ENCODE measurements at places on chromosomes 2 and 18.

- DNase-seq, result no peak
These were observed 57.7 kb downstream of the CCDC93 start for GRCh38 chr2:117956036-117956796.

DNA sequence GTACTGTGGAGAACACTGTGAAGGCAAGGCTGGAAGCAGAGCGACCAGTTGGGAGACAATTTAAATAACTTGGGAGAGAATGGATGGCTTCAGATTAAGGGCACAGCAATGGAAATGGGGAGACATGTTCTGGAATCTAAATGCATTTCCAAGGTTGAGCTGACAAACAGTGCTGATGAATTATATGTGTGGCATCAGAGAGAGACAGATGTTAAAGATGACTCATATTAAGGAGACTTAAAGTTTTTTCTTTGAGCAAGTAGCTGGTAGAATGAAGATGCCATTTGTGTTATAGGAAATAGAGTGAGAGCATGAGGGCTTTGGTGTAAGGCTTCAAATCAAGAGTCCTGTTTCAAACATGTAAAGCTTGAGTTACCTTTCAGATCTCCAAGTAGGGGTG is 441.8 kb downstream of the SETBP1 start:
- DNase-seq, result no peak

DNA sequence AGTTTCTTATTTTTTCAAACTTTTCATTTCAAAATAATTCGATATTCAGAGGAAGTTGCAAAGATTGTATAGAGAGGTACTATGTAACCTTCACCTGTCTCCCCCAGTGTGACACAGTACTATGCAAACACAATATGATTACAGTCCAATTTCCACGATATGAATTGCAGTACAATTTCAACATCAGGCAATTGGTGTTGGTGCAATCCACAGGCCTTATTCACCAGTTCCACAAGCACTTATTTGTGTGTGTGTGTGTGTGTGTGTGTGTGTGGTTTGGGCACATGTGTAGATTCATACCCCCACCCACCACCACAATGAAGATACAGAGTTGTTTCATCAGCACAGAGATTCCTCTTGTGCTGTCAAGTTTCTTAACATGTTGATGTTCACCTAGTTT is 69.7 kb upstream of the ARL4C start:
- DNase-seq, result no peak

GRCh38 chr2:174613531-174613930 is 15.9 kb upstream of the WIPF1 start:
- no peak for DNase-seq

DNA sequence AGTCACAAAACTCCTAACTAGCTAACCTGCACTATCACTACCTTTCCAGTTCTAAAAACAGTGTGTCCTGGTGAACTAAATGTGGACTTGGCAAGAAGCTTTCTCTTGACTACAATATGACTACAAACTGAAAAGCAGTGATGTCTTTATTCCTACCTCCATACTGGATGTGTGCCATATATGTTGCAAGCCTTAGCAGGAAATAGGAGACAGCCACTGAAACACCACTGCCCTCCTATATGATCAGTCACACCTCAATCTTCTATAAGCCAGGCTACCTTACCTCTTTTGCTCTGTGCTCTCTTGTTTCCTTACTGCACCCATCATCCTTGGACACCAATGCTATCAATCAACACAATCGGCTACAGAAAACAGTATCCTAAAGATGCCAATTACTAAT is 34.1 kb downstream of the SS18 start:
- DNase-seq, result no peak

GRCh38 chr2:205496370-205496769 is 185.9 kb upstream of the NRP2 start:
- DNase-seq, result no peak

DNA sequence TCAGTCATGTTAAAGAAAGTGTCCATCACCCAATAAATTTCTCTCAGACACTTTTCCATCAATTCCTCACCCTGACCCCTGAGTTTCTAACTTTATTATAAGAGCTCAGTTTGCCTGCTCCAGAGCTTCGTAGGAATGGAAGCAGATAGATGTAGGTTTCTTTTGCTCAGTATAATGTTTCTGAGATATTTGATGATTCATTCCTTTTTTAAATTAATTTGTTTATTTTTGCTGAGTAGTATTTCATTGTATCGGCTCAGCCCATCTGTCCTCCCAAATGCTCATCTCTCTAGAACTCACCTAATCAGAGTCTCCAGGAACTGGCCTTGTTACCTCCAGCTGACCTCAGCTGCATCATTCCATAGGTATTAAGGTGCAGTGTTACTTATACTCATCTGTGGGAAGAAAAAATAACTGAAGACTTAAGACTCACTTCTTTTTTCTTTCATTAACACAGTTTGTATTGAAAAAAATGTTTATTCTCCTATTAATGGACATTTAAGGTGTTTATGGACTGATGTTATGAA is 11.9 kb upstream of the BCL2L11 start:
- no peak for DNase-seq

- no peak for DNase-seq
These were observed 667 bp downstream of the REEP1 start for GRCh38 chr2:86336675-86337243.

DNA sequence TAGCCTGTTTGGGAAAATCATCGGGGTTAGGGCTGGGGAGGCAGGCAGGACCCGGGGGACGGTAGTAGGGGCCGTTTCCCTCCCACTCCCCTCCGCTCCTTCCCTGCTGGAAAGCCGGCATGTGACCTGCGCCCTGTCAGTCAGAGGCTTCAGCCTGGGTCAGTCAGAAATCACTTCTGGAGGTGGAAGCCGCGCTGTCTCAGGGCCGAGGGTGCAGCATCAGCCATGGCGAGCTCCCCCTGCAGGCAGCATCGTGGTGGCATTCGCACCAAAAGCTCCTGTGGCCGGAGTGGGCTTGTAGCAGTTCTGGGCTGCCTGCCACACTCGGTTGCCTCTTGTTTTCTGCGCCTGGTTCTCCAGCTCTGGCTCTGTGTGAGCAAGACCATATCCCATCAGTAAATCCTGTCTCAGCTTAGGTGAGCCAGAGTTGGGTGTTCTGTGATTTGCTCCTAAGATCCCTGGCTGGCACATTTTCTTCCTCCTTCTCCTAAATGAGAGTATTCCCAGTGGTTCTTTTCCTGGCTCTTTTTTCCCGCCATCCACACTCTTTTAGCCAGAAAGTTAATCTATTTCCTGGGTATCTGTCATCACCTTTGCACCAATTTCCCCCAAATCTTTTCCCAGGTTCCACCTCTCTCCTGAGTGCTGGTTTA is 123.9 kb upstream of the CD302 start:
- peak; percentile 87 for DNase-seq

GRCh38 chr2:208335-208734 is 55.5 kb downstream of the SH3YL1 start:
- no peak for DNase-seq

DNA sequence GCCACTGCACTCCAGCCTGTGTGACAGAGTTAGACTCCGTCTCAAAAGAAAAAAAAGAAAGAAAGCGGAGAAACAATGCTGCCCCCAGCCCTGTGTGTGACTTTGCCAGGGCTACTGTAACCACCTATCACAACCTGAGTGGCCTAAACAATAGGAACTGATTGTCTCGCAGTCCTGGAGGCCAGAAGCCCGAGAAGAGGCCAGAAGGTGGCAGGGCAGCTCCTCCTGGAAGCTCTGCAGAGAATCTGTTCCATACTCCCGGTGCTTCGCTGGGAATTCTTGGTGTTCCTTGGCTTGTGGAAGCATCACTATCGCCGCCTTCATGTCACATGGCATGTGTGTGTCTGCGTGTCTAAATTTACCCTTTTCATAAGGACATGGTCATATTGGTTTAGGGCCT is 14.4 kb upstream of the RAB17 start:
- DNase-seq, result no peak

- no peak for DNase-seq
These were observed 44.5 kb downstream of the METTL8 start for GRCh38 chr2:171389325-171389724.

DNA sequence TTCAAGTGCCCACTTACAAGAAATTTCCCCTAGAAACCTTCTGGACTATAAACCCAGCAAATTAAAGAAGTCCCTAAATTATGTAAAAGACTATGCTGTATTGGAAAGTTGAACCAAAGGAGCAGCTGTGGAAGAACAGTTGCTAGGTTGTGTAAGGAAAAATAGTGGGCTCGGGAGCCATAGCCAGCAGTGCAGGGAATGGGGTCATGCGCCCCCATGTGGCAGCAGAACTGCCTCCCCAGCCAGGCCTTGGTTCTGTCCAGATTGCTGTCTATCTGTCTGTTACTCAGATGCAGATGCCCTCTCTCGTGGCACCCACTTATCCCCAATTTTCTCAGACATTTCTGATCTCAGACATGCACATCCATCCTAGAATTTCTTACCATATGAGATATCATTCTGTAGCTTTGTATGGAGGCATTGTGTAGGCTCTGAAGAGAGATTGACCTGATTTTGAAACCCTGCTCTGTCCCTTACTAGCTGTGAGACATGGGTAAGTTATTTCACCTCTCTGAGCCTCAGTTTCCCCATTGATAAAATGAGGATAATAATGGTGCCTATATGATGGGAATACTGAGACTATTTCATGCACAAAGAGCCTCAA is 258.3 kb downstream of the SS18 start:
- peak; percentile 75 for DNase-seq

DNA sequence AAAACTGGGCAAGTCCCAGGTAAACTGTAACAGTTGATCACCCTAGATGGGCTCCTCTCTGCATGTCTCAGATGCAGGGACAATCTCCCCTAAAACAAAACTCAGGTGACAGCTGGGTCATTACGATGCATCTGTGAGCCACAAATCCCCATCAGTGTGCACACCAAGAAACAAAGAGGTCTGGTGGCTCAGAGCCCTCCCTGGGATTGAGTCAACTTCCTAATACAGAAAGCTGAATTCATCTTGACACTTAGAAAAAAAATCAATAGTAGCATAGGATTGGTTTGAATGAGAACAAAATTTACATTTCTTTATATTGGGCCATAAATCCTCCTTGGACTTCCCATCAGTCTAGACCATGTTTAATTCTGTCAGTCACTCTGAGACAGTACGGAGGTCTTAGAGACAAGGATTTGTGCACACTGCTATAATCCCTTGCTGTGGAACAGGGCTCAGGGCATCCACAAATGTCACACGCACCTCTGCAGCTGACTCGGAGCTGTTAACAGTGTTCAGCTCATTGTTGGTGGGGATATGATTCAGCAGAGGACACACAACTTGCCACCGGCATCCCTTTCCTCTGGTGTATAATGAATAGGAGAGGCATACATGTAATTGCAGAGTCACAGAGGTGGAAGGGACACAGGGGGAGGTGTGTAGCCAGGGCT is 44.5 kb upstream of the DAPL1 start:
- no peak for DNase-seq

Measured in sciatic nerve (tissue), 2 donors.